ENCODE measurements at places on chromosomes 4 and X. TPM values are rescaled to one million over a fixed set of nuclear protein-coding genes. Genes with fewer than 3 reads are reported as not detected.

DSPP gene
- total RNA-seq = not detected

SPANXB1 gene
- not detected for total RNA-seq

GRCh38 chr4:139300431-139301112, 733 bp upstream of the NAA15 start:
- peak overlapping the region; percentile 89 for H3K27ac ChIP-seq
- H3K36me3 ChIP-seq = no peaks in the 10 kb centered on the region
- H3K4me1 ChIP-seq = peaks cover 34% of the 10 kb centered on the region
- no peaks in the 10 kb centered on the region for H3K27me3 ChIP-seq
- H3K4me3 ChIP-seq = peak overlapping the region; percentile 90

DNA sequence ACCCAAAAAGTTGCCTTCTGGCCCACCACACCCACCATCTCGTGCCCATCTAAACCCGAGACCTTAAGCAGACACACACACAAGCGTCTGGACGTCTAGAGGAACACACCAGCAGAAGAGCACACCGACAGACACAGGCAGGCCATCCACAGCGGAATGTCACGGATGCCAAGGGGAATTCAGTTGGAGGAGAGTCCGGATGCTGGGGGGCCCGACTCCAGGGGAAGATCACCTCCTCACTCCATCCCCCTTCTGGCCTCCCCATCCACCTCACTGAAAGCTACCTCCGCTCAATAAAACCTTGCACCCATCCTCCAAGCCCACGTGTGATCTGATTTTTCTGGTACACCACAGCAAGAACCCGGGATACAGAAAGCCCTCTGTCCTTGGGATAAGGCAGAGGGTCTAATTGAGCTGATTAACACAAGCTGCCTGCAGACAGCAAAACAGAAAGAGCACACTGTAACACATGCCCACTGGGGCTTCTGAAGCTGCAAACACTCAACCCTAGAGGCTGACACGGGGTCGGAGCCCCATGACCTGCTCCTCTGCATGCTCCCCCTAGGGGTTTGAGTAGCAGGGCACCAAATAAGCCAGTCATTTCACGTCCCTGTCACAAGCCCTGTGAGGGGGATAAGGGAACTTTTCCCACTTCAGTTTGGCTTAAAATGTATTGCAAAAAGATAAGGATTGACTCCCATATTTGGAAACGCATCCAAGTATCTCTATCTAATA, 339.6 kb upstream of the PCDH10 start:
- H3K4me3 ChIP-seq = no peak overlapping the region
- H3K36me3 ChIP-seq = no peaks in the 10 kb centered on the region

DNA sequence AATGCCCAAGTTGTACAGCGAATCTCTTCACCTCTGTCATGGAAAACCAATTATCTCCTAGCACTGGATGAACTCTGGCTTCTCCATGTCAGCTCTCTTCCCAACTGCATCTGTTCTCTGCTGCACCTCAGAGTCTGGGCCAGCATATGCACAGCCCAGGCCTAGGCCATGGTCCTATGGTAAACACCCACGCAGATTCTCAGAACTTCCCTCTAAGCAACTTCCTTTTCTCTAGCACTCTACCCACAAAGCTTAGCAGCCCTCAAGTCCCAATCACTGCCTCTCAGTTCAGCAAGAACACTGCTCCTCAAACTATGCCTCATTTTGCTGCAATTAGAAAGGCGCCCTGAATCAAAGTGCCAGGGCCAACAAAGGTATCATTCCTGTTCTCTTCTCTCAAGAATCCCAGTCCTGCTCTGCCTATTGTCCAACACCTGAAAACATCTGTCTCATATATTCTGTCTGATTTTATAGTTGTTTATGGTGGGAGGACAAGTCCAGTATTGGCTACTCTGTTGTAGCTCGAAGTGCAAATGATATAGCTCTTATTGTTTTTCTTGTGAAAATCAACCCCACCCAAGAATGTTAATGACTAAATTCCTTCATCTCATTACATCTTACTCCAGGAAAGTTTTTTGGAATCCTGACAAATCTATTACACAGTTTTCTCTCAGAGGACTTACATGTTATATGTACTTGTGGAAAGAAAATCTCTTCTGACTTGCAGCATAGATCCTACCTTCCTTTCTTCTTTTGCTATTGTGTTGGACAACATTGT, 85.4 kb downstream of the DCHS2 start:
- H3K27ac ChIP-seq = no peak overlapping the region
- no peak overlapping the region for H3K4me3 ChIP-seq
- no peaks in the 10 kb centered on the region for H3K4me1 ChIP-seq
- peaks cover 5% of the 10 kb centered on the region for H3K27me3 ChIP-seq
- H3K36me3 ChIP-seq = no peaks in the 10 kb centered on the region

DNA sequence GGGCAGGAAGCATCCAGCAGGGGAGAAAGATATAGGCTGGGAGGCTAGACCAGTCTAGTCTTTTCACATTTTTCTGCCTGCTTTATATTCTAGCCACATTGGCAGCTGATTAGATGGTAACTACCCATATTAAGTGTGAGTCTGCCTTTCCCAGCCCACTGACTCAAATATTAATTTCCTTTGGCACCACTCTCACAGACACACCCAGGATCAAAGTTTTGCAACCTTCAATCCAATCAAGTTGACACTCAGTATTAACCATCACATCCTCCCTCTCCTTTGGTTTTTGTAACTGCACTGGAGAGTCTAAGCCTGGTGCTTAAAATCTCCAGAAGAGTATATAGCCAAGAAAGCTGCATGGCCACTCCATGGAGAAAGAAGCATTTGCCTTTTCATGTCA, 560.4 kb downstream of the GRXCR1 start:
- H3K27ac ChIP-seq = no peak overlapping the region
- no peak overlapping the region for H3K4me3 ChIP-seq
- no peak for DNase-seq
- no peaks in the 10 kb centered on the region for H3K4me1 ChIP-seq

- no peak overlapping the region for H3K27ac ChIP-seq
- DNase-seq = peak; percentile 4
- no peaks in the 10 kb centered on the region for H3K36me3 ChIP-seq
- H3K27me3 ChIP-seq = no peaks in the 10 kb centered on the region
Observed at GRCh38 chr4:147590249-147590920, 26.8 kb upstream of the TMEM184C start.

DNA sequence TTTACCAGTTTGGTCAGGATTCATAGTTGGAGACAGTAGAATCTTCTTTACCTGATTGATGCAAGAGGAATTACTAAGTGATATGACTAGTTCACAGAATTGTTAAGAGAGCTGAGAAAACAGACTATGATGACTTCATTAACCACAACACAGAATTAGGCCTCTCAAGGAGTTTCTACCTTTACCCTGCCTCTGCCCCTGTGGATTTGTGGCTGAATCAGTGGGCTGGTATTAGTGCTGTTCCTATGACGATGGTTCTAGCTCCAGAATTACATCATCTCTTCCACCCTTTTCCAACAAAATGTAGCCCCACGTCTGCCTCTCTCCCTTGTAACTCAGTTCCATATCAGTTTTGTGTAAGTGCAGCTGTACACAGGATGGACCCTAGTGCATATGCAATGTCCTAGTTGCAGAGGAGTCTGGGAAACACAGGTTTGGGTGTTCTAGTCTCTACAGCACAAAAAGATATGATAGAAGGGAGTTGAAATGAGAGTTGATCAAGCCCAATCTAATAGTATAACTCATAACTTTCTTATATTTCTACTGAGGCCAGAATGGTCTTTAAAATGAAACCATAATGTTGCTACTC, 99.3 kb downstream of the ANXA5 start:
- no peak overlapping the region for H3K27ac ChIP-seq
- no peaks in the 10 kb centered on the region for H3K4me1 ChIP-seq
- no peak overlapping the region for H3K4me3 ChIP-seq
- no peaks in the 10 kb centered on the region for H3K36me3 ChIP-seq

GRCh38 chr4:114226968-114227760, 247.7 kb upstream of the ARSJ start:
- no peaks in the 10 kb centered on the region for H3K27me3 ChIP-seq
- H3K4me1 ChIP-seq = no peaks in the 10 kb centered on the region
- H3K4me3 ChIP-seq = no peak overlapping the region
- H3K36me3 ChIP-seq = no peaks in the 10 kb centered on the region
- DNase-seq = no peak
- no peak overlapping the region for H3K27ac ChIP-seq

DNA sequence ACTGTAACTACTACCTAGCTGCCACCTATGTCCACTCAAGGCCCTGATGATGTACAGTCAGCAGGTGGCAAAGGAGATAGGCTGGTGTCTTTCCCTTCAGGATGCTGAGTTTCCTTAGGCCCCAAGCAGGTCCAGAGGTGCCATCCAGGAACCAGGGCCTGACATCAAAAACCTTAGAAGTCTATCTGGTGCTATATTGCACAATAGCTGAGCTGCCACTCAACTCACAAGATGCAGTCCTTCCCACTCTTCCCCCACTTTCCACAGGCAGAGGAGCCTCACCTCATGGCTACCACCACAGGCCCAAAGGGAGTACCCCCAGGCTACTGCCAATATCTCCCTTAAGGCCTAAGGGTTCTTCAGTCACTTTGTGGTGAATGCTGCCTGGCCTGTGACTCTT, 83.9 kb upstream of the ZNF827 start:
- no peaks in the 10 kb centered on the region for H3K27me3 ChIP-seq
- no peaks in the 10 kb centered on the region for H3K4me1 ChIP-seq
- H3K4me3 ChIP-seq = no peak overlapping the region

GRCh38 chr4:111671756-111672155, 473.5 kb upstream of the FAM241A start:
- H3K4me1 ChIP-seq = no peaks in the 10 kb centered on the region
- no peak for DNase-seq
- H3K4me3 ChIP-seq = no peak overlapping the region
- H3K27me3 ChIP-seq = no peaks in the 10 kb centered on the region

- no peak overlapping the region for H3K27ac ChIP-seq
- no peaks in the 10 kb centered on the region for H3K4me1 ChIP-seq
- H3K4me3 ChIP-seq = no peak overlapping the region
- no peaks in the 10 kb centered on the region for H3K36me3 ChIP-seq
Observed at GRCh38 chr4:173684223-173684622, 154.2 kb upstream of the HAND2 start.

DNA sequence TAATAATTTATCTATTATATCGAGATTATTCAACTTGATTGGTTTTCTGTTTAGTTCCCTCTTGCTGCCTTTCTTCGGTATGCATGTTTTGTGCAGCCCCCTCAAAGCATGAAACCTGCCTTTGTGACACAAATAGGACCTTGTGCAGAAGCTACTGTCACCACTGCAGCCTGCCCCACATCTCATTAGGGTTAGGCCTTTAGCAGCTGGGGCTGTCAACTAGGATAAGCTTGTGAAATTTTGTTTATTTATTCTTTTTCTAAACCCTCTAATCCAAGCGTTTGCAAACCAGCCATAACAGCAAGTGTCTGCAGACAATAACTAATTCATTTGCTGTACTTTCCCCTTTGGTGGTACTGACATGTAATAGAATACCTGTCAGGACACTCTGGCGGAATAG, 258.9 kb downstream of the RCHY1 start:
- H3K36me3 ChIP-seq = no peaks in the 10 kb centered on the region
- no peaks in the 10 kb centered on the region for H3K27me3 ChIP-seq
- no peaks in the 10 kb centered on the region for H3K4me1 ChIP-seq
- no peak overlapping the region for H3K27ac ChIP-seq
- DNase-seq = no peak

DNA sequence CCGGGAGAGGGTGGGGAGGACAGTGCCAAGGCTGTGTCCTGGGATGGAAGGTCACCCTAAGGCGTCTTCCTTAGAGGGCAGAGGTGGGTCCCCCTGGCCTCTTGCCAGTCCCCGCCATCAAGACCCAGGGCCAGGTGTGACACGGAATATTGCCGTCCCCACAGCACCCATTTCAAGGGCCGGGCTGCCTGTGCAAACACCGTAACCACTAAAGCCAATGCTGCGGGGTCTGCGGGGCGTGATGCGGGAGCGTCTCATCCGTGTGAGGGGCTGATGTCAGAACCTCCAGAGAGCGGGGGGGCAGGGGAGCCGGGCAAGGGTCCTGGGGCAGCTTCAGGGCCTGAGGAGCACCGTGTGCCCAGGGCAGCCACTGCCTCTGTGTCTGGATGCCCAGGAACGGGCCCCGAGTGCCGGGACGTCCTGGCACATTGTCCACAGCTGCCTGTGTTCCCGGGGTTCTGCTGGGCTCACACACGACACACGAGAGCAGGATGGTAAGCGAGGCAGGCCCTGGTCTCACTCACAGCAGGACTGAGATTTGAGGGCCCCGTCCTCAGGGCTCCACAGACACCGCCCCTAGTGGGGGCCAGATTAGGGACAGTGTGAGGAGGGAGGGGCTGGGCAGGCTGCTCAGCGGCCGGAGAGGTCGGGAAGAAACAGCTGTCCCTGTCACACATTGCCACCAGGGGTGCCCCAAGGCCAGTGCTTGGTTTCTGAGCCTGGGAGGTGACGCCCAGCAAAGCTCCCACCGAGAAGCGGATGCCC, 29.2 kb downstream of the NKX1-1 start:
- no peak overlapping the region for H3K27ac ChIP-seq
- H3K36me3 ChIP-seq = no peaks in the 10 kb centered on the region
- no peak overlapping the region for H3K4me3 ChIP-seq
- no peaks in the 10 kb centered on the region for H3K27me3 ChIP-seq
